Stimulated activated CD8-positive, alpha-beta memory T cell treated with anti-CD3 and anti-CD28 coated beads, Interleukin-4, amount 100 ng/mL, for 1 hour (primary cell): ENCODE measurements at places on chromosomes 16 and 17.

GRCh38 chr16:73028263-73028662 is 19.7 kb downstream of the ZFHX3 start:
- no peak for DNase-seq

- no peak for DNase-seq
Measured at GRCh38 chr16:74030000-74030706, 266.5 kb upstream of the PSMD7 start.

GRCh38 chr17:19979917-19980770 is 2.5 kb upstream of the AKAP10 start:
- DNase-seq: no peak

GRCh38 chr17:19390951-19391350 is 4.0 kb upstream of the MFAP4 start:
- DNase-seq: no peak

DNA sequence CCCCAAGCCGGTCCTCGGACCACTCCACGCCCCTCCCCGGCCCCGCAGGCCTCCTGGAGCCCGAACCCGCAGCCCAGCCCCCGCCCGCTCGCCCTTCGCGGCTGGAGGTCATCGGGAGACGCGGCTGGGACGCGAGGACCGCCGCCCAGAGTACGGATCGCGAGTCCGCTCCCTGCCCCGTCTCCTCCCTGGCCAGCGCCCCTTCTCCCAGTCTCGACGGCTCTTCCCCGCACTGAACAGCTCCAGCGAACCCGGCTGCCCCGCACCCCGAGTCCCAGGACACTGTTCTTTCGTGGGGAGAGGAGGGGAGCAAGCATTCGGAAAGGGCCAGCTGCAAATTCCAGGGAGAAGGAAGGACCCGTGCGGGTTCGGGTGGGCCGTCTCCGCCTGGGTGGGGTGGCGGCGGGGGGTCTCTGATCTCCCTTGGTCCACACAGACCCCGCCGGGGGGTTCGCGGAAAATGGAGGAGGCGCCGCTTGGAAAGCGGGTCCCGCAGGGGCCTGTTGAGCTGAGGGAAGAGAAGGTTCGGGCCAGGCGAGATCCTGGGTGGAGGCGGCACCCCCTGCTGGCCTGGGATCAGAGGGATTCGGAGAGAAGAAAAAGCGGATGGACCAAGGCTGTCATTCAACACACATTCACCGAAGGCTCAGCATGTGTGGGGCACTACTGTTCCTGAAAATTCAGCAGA is 632 bp upstream of the RTN4RL1 start:
- no peak for DNase-seq

GRCh38 chr17:27494192-27495091 is 38.2 kb downstream of the KSR1 start:
- no peak for DNase-seq

DNA sequence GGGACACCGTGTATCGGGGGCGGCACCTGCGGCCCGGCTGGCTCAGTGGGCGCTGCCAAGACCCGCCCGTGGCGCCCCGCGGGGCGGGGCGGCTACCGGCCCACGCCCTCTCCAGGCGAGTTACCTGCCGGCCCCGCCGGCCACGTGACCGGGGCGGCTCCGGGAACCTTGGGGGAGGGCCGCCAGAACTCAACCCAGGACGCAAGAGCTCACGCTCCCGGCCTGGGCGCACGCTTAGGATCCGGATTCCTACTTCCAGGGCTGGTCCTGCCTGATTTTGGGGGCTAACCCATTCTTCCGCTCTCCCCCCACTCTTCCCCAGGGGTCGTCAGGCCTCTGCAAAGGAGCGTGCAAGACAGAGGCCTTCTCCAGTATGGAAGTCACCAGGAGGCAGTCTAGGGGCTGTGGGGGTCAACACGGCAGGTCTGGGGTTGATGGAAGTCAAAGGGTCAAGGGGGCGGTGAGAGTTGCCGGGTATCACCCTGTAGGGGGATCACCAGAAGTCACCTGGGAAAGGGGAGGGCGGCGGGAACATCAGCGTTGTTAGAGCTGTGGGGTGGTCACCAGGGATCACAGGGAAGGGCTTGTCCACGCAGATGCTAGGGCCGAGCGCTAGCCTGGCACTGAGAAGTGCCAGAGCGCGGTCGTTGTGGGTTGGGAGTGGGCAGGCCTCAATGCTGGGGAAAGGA is 354 bp upstream of the ESRP2 start:
- DNase-seq: no peak

- DNase-seq: no peak
Measured at GRCh38 chr17:18323007-18323406, 7.9 kb downstream of the SMCR8 start.

DNA sequence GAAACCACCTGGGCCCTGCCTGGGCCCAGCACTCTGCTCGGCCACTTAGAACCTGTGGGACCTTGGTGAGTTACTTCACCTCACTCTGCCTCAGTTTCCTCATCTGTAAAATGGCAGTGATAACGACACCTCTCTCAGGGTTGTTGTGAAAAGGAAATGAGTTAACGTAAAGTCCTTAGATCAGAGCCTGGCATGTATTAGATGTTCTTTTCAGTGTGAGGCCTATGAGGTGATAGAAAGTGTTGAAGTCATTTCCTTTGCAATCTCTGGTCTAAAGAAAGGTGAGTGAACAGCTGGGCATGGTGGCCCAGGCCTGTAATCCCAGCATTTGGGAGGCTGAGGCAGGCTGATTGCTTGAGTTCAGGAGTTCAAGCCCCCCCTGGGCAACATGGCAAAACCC is 51.7 kb upstream of the LGALS9 start:
- DNase-seq: no peak

GRCh38 chr16:77856438-77857160 is 68.2 kb downstream of the VAT1L start:
- no peak for DNase-seq

- DNase-seq: no peak
Measured at GRCh38 chr17:78114831-78115723, 13.5 kb downstream of the TMC6 start.

DNA sequence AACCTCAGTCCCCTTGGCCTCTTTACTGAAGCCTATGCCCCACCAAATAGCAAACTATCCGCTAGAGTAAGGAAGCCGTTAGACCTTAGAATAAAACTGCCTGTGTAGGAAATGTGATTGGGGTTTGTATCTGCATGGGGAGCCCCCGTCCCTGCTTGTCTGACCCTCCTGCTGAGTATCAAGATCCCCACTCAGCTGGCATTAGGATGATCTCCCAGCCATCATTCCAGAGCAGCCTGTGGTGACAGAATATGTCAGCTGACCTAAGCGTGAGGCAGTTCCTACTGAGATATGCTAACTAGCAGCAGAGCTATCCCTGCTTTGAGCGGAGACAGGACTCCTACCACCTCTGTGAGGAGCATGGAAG is 645 bp upstream of the GFOD2 start:
- DNase-seq: no peak

GRCh38 chr17:14871921-14872320 is 393.2 kb downstream of the PMP22 start:
- no peak for DNase-seq
